Uterine smooth muscle cell (primary cell): ENCODE measurements at places on chromosomes 16 and 17. TPM values are rescaled to one million over a fixed set of nuclear protein-coding genes. Genes with fewer than 3 reads are reported as not detected.

Gene CTRL
- 0.33 TPM in 1 of 2 replicates, not detected in the other for total RNA-seq

Gene SRL
- total RNA-seq = under 0.01 and 0.11 TPM in 2 replicates

Gene MTSS2
- total RNA-seq = 15.6 and 22.7 TPM in 2 replicates

Gene SSTR5
- 0.12 TPM in 1 of 2 replicates, not detected in the other for total RNA-seq

Gene RNF40
- 86.2 and 88.5 TPM in 2 replicates for total RNA-seq

Gene BEAN1
- 0.11 and 0.12 TPM in 2 replicates for total RNA-seq

Gene SDK2
- total RNA-seq = 0.11 and 0.12 TPM in 2 replicates

Gene GRAPL
- total RNA-seq = not detected in 2 replicates

Gene WFIKKN2
- total RNA-seq = under 0.01 and 0.12 TPM in 2 replicates

Gene EVI2B
- 0.12 TPM in 1 of 2 replicates, not detected in the other for total RNA-seq

Gene BCAR1
- total RNA-seq = 52.8 and 55.7 TPM in 2 replicates

Gene ARHGDIG
- 0.12 and 0.44 TPM in 2 replicates for total RNA-seq

Gene SEPTIN12
- not detected in 2 replicates for total RNA-seq

Gene SPHK1
- 73.4 and 79.2 TPM in 2 replicates for total RNA-seq

Gene PDPK1
- total RNA-seq = 23.1 and 27.8 TPM in 2 replicates

Gene RILP
- 5.2 and 5.6 TPM in 2 replicates for total RNA-seq

Gene TPSG1
- 0.37 TPM in 1 of 2 replicates, not detected in the other for total RNA-seq

Gene ZNF19
- total RNA-seq = 2.9 and 4.0 TPM in 2 replicates

Gene NATD1
- total RNA-seq = 0.77 and 3.6 TPM in 2 replicates

Gene MYH3
- 0.77 and 0.87 TPM in 2 replicates for total RNA-seq

Gene EXOC3L1
- total RNA-seq = 0.11 and 0.12 TPM in 2 replicates

Gene PIK3R6
- total RNA-seq = 0.22 TPM in 1 of 2 replicates, not detected in the other

Gene SYT17
- total RNA-seq = under 0.01 and 0.12 TPM in 2 replicates

Gene FAM20A
- 12.2 and 26.7 TPM in 2 replicates for total RNA-seq

Gene PAQR4
- 3.6 and 11.2 TPM in 2 replicates for total RNA-seq

Gene IGSF6
- total RNA-seq = under 0.01 TPM in 1 of 2 replicates, not detected in the other

Gene OGFOD1
- 73.1 and 95.2 TPM in 2 replicates for total RNA-seq

Gene PARN
- 34.9 and 36.4 TPM in 2 replicates for total RNA-seq
